ENCODE measurements at places on chromosomes 12 and 14. TPM values are rescaled to one million over a fixed set of nuclear protein-coding genes. Genes with fewer than 3 reads are reported as not detected.

UBC gene
- 1,714 TPM for total RNA-seq

BHLHE41 gene
- total RNA-seq, result 9.4 TPM

LIN7A gene
- total RNA-seq, result 6.1 TPM

LRFN5 gene
- not detected for total RNA-seq

KLHDC1 gene
- total RNA-seq, result 5.7 TPM

HOXC12 gene
- total RNA-seq, result not detected

Measured in hair follicle dermal papilla cell (primary cell).